SHP77 treated with DMSO at 0.1 percent for 48 hours (cell line): ENCODE measurements at places on chromosomes 7 and 10.
A peak's percentile ranks its signal among the peaks of the same experiment; 100 is the strongest.

- DNase-seq, result peak; percentile 59
These were observed 494.8 kb downstream of the PARD3 start for GRCh38 chr10:34320265-34320664.

GRCh38 chr7:117901089-117901797, 28.0 kb upstream of the CTTNBP2 start:
- no peak for DNase-seq

- no peak for DNase-seq
These were observed 2.1 kb upstream of the SORCS3 start for GRCh38 chr10:104638861-104639589.

- no peak for DNase-seq
These were observed 225.0 kb upstream of the CELF2 start for GRCh38 chr10:10792681-10793080.

GRCh38 chr10:76523246-76523645, 1091.8 kb downstream of the LRMDA start:
- DNase-seq, result no peak

GRCh38 chr7:33039257-33039902, 23.2 kb downstream of the NT5C3A start:
- no peak for DNase-seq

DNA sequence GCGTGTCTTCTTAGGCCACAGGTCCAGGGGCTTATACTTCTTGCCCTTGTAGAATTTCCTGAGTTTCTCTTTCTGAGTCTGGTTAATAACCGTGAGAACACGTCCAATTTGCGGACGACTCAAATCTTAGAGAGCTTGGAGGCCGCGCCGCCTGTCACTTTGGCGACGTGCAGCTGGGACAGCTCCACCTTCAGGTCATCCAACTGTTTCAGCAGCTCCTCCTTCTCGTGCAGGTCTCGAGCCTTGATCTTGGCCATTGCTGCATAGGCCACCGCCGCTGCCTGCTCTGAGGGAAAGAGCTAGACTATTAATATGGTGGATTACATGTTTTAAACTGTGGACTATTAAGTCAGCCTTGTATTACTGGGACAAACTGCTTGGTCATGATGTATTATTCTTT, 26.9 kb downstream of the EVX1 start:
- no peak for DNase-seq

GRCh38 chr10:63123727-63124362, 9.3 kb upstream of the NRBF2 start:
- no peak for DNase-seq

GRCh38 chr7:38903057-38903456, 5.9 kb downstream of the VPS41 start:
- DNase-seq, result no peak

DNA sequence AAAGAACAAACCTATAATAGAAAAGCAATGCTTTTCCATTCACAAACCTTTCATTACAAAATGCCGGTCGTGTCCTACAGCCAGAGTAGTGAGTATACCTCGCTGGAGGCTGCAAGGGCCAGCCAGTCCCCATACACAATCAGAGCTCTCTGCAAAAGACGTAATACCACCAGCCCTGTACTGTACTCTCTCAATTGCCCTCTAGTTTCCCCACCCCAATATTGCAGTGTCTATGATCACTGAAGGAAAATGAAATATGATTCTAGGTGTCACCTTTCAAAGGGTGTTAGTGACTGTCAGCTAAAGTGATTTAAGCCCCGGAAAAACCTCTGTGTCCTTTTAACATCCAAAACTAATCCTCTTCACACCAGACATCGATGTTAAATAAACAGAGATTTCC, 24.8 kb downstream of the PLXNA4 start:
- no peak for DNase-seq

DNA sequence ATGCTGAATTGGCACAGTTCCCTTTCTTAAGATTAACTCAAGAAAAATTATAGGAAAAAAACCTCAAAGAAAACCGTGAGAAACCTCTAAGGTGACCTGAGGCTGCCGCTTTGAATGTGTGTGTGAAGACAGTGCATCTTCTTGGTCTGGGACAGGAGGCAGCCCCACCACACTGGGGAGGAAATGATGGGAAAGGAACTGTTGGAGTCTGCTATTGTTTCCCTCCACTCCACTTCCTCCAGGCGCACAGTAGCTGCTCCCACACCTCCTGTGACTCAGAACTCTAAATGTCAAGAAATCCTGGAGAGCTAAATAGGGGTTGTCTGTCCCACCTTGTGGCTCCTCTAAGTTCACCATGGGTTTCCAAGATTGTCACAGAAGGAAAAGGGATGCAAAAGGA, 179.4 kb downstream of the PDE1C start:
- DNase-seq, result no peak

DNA sequence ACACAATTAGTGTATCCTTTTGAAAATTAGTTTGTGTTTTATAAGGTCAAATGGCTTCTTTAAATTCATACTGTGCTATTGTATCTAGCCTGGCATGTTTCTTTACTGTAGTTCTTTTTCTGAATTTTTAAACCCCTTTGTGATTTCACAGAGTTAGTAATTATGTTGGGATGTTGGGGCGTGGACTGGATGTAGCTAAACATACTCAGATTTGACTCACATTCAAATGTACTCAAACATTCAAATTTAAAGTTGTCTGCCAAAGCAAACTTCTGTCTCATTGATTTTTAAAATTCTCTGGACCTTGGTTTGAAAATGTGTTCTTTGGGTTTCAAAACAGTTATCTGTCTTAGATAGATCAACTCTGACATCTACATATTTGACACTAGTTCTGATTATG, 7.2 kb upstream of the NRP1 start:
- no peak for DNase-seq

GRCh38 chr7:11251436-11251835, 277.8 kb downstream of the PHF14 start:
- DNase-seq, result no peak
